ENCODE measurements at places on chromosomes 2 and 18.

DNA sequence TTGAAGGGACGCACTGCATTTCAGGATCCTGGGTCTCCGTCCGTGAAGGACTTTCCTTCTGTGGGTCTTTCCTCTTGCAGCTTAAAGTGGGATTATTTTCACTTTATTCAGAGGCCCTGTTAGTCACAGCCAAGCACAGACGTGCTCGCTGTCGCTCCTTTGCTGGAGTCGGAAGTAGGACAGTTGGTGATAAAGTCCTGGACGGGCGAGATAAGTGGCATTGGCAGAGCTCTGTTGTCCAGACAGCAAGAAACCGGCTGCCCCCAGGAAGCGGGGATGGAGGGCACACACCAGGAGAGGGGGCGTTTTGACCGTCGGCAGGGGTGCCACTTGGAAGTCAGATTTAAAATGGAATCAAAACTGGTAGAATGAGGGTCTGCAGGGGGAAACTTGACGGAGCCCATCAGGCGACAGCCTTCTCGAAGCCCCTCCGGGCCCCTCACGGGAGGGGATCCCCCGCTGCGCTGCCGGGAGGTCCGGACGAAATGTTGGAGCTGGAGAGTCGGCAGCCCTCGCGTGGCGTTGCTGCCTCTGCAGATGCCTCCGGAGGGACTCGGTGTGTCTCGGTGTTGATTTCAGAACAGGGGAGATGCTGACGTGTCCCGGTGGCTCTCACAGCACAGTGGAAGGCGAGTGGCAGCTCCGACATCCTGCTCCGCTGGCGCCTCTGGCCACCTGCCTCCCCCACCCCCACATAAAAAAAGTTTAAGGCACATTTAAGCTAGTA is 124.2 kb downstream of the NFATC1 start:
- DNase-seq = no peak

DNA sequence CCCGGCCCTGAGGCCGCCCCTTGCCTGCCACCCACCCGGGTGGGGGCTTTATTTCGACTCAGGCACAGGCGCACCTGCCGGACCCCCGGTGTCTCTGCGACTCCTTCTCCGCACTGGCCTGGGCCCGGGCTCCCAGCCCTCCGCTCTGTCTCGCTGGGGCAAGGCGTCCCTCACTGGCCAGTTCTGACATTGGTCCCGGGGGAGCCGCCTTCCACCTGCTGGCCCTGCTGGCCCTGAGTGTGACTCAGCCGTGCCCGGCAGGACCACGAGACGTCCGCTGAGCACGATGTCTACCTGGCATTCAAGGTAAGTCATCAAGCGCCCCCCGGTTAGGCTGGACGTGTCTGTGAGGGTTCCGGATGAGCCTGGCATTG is 131.5 kb upstream of the CTDP1 start:
- DNase-seq = no peak

DNA sequence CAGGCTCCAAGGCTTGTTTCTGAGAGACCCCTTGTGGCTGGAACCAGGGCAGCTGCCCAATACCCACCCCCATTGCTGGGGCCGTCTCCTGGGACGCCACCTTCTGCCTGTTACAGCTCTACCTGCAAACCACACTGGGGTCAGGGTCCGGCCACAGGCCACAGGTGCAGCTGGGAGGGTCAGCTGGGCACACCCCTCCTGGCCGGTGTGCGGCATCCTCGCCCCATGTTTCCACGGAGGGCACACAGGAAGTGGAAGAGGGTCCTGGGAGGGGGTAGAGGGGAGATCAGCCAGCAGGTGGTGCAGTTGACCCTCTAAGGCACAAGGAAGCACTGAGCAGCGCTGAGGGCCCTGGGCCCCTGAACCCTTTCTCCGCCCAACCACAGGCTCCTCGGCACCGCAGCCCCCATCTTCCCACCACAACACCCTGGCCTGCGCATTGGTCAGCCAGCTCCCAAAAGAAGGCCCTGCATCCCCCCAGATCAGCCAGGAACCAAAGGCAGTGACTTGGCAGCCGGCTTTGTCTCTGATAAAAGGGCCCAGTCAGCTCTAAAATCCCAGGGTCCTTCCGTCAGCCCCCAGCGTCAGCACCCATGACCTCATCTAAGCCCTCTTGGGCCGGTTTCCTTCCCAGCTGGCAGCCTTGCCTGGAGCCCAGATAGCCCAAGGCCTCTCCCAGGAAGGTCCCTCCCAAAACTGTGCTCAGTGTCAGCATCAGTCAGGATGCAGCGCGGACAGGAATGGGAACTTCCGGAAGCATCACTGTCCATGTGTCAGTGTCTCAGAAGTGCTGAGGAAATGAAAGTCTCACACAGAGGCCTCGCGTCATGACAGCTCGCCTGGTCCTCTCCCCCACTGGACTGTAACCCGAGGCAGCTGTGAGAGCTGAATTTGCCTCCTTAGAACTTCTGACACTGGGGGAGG is 1.7 kb downstream of the ERFE start:
- DNase-seq = no peak

DNA sequence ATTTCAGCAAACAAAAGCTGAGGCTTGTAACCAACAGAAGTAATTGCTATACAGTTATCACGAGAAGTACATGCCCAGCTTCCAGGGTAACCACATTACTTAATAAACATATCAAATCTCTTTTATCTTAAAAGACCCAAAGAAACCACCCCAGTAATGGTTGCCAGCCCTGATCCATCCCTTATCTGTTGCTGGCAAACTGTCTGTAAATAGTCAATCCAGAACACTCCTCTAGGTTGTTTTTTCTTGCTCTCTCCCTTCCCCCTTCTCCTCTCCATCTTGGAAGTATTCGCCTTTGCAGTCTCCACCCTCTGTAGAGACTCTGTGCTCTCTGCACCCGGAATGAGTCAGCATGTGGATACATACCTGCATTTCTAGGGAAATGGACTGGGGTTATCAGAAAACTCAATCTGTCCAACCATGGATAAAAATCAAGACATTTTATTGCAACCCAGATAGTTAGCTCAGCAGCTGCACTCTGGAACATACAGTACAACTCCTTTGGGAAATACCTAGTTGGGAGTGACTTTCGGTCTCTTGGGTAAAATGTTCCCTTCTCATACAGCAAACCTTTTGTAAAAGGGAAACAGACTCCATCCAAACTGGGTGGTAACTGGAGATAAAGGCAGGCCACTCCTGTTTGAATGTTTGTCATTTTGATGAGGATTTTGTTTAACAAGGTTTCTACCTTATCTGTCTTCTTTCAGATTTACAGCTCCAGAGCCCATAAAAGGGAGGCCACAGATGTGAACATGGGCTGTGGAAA is 123.5 kb upstream of the FOSL2 start:
- DNase-seq = no peak

- DNase-seq = no peak
These were observed 48.2 kb upstream of the ALPP start for GRCh38 chr2:232330068-232330999.

DNA sequence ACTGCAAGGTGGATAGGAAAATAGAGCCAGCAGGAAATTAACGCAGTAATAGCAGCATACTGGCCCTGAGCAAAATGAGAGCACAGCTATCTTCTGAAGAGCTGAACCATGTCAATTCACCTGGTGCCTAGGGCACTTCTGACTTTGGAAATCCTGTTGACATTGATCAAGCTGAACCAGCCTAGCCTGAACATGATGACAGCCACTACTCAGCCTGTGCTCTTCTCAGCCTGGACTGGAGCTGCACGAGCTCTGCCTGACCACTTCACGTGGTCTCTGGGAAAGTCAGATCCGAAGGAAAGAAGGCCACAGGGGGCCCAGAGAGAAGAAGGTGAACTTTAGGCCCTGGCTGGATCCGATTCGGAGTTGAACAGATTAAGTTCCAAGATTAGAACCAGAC is 421.9 kb downstream of the LPIN1 start:
- DNase-seq = peak; percentile 15

- no peak for DNase-seq
These were observed 2.6 kb upstream of the ZFP36L2 start for GRCh38 chr2:43228756-43229659.

GRCh38 chr18:38006541-38006940 is 440.9 kb upstream of the CELF4 start:
- no peak for DNase-seq

- no peak for DNase-seq
These were observed 13.5 kb upstream of the CSRNP3 start for GRCh38 chr2:165456027-165456426.

- no peak for DNase-seq
These were observed 195.9 kb downstream of the SH3RF3 start for GRCh38 chr2:109324861-109325260.

DNA sequence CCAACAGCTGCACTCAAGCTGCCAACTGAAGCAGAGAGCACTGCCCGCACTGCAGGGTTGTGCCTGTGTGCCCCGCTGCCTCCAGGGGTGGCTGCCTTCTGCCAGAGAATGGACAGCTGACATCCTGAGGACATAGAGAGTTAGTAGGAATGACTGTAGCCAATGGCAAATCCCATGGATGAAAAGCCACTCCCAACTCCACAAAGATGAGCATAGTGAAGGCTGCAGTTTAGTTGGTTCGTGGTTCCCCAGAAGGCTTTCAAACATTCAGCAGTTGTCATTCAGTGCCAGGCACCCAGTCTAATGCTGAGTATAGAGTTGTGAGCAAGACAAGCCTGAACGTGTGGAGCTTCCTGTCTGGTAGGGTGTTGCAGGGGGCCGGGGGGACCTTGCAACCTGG is 30.3 kb downstream of the GYPC start:
- DNase-seq = no peak

DNA sequence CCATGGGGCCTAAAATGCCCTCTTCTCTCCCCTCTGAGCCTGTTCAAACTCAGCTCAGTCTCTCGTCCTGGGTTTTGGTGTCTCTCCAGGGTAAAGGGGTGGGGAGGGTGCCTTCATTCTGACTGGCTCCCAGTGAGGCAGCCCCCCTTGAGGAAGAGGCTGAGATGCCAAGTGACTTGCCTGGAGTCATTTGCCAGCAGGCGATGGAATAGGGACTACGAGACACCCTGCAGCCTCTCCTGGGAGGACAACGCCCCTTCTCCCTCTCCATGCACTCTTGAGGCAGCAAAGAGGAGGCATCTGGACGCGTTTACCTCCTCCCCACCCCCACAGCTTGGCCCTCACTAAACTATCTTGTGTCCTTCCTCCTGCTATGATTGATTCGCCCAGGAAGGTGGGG is 760 bp upstream of the STON1 start:
- peak; percentile 66 for DNase-seq

DNA sequence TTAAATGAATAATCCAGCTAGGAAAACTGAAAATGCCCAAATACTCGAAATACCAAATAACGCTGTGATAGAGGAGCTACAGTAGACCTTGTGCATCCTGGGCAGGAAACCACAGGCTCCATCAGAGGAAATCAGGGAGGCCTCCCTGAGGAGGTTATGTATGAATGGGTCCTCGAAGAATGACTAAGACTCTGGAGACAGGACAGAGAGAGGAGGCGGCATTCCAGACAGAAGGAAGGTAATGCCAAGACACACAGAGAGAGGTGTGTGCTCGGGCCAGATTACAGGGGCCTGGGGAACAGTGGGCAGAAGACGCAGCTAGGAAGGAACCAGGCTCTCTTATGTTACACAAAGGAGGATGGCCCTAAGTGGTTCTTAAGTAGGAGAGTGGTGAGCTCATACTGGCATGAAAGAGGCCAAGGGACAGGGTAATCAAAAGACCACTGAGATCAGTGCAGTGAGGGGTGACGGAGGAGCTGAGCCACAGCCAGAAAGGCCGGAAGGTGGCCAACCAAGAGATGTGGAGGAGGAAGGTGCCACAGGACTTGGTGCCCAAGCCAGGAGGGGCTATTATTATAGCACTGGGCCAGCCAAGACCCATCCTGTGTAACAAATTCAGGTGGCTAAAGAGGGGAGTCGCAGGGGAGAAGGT is 9.9 kb downstream of the ST3GAL5 start:
- no peak for DNase-seq

DNA sequence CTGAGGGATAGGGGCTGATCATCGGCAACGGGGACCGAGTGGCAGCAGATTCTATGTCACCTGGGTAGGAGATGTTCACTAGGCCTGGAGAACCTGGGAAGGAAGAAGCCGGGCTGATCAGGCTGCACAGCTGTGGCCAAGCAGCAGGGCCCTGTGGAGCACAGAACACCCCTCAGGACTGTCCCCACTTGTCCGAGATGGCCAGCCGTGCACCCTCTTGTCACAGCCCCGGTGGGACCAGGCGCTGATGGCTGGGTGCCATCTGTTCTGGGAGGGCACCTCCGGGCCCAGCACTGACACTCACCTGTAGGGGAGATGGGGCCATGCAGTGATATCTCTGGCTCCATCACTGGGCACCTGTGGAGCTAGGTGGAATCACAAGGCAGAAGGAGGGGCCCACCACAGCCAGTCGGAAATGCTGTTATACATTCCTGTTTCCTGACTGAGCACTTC is 217.9 kb upstream of the RAB6C start:
- no peak for DNase-seq

GRCh38 chr2:144415386-144415785 is 104.5 kb downstream of the ZEB2 start:
- DNase-seq = no peak

GRCh38 chr18:26185267-26185666 is 41.0 kb upstream of the TAF4B start:
- no peak for DNase-seq

DNA sequence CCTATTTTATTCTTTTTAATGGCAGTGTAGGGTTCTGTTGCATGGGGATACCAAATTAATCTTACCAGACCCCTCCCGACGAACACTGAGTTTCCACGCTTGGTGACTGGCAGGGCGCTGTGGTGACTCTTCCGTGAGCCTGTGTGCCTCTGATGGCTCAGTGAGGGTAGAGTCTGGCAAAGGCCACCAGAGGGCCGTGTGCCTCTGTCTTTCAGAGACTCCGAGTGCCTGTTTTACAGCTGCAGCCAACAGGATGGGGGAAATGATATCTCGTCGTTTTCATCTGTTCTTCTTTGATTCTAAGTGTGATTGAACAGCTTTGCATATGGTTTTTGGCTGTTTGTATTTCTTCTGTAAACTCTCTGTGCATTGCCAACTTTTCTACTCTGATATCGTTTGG is 99.8 kb downstream of the ZNF236 start:
- DNase-seq = peak; percentile 74

DNA sequence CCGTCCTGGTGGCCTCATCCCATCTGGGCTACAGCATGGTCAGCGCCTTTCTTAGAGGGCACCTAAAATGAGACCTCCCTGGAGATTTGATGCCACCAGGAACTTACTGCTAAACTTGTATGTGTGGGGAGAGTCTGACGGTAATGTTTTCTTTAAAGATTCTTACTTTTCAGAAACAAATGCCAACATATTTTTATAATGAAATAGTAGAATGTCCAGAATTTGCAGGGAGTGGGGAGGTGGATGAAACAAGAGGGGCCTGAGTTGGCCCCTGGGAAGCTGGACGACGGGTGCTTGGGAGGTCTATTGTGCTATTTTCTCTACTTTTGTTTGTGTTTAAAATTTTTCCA is 118.8 kb upstream of the CTDP1 start:
- DNase-seq = no peak

All from NCI-H510A (cell line).